Aorta (tissue), 5 donors: ENCODE measurements at places on chromosomes 7 and 10. TPM values are rescaled to one million over a fixed set of nuclear protein-coding genes. Genes with fewer than 3 reads are reported as not detected.
A peak's percentile ranks its signal among the peaks of the same experiment; 100 is the strongest.

COMMD3 gene
- total RNA-seq: 38.9 TPM

RGR gene
- not detected for total RNA-seq

GPR15LG gene
- total RNA-seq: not detected

GIMAP8 gene
- 41.4 TPM for total RNA-seq

- peaks cover 5% of the 10 kb centered on the region for H3K4me1 ChIP-seq
- no peak overlapping the region for H3K4me3 ChIP-seq
- no peak overlapping the region for H3K27ac ChIP-seq
Observed at GRCh38 chr10:31118556-31118955, 86.9 kb upstream of the ZNF438 start.

DNA sequence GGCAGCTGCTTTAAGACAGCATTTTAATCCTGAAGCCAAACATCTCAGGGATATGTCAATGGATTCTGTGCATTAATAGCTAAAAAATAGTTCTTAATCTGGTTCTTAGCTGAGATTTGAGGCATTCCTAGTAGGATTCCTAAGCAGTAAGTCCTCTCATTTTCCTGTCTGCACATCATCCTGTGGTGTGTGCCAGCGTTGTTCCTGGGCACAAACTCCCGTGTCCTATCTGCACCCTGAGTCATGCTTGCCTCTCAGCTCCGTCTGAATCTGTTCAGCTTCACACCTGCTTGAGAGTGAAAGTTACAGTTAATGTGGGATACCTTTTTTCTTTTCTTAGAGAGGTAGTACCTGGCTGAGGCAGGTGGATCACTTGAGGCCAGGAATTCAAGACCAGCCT, 19.5 kb downstream of the BAG3 start:
- no peak overlapping the region for H3K27ac ChIP-seq
- H3K36me3 ChIP-seq: peaks cover 2% of the 10 kb centered on the region
- no peaks in the 10 kb centered on the region for H3K27me3 ChIP-seq
- no peaks in the 10 kb centered on the region for H3K4me1 ChIP-seq

GRCh38 chr7:98701372-98701771, 84.3 kb downstream of the NPTX2 start:
- H3K36me3 ChIP-seq: no peaks in the 10 kb centered on the region
- H3K4me3 ChIP-seq: no peak overlapping the region
- no peak overlapping the region for H3K27ac ChIP-seq
- H3K4me1 ChIP-seq: no peaks in the 10 kb centered on the region

DNA sequence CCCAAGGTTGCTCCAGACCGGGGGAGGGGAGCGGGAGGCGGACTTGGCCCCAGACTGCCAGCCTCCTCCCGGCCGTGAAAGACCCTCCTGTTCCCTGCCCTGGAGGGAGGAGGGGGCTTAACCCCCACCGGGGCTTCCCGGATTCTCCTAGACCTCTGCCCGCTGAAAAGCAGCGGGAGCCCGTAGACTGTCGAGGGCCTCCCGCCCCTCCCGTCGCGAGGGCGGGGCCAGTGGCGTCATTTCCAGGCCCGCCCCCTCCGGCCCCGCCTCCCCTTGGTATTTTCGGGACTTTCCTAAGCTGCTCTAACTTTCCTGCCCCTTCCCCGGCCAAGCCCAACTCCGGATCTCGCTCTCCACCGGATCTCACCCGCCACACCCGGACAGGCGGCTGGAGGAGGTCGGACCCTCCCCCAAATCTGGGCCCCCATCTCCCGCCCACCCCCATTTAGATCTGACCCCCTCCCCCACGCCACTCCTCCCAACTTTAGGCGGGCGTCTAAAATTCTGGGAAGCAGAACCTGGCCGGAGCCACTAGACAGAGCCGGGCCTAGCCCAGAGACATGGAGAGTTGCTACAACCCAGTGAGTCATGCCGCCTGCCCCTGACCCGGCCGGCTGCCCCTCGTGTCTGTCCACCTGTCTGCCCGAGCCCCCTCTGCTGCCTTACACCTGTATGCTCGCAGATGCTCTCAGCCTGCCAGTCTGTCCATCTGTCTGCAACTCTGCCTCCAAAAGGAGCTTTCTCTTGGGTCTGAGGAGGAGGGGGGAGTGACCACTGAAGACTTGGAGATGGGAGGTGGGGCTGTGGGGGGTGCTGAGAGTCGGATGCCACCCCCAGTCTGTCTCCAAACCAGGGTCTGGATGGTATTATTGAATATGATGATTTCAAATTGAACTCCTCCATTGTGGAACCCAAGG, at the start of gene NFKB2:
TSS of gene NFKB2 (plus strand) at position 306 of the 917 bp plus-strand sequence. CDS start at position 561, 255 bp downstream.
- H3K36me3 ChIP-seq: no peaks in the 10 kb centered on the region
- peak within 1 kb of the TSS; percentile 64 for H3K27ac ChIP-seq
- peak; percentile 93 for DNase-seq
- H3K27me3 ChIP-seq: no peaks in the 10 kb centered on the region
- H3K4me3 ChIP-seq: peak within 1 kb of the TSS; percentile 35
- H3K4me1 ChIP-seq: no peaks in the 10 kb centered on the region

DNA sequence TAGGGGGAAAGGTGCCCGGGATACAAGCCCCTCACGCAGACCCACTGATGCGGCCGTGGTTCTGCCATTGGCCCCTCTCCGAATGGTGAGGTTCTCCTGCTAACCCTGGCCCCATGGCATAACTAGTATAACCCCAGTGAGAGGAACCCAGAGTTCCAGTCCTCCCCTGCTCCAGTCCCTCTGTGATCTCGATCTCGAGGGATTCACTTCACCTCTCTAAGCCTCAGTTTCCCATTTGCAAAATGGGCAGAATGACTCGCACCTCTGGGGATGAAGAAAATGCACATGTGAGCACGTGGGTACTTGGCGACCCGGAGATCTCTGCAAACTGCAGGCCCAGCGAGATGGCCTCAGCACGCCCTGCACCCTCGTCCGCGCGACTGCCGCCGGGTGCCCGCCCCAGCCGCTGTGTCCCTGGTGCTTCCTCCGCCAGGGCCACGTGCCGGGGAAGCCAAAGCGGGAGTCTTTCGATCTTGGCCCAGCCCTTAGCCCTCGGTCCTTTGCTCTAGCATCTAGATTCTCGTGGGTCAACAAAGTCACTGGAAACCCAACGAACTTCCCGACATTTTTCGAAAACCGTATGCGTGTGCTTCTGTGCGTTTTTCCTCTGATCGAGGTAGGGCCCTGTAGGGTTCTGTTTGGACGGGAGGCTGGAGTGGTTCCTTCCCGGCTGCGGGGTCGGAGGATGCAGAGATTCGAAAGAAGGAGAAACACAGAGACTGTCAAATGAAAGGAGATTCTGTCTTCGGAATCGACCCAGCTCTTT, 169.8 kb downstream of the UBE2H start:
- H3K4me1 ChIP-seq: no peaks in the 10 kb centered on the region
- no peak overlapping the region for H3K27ac ChIP-seq
- DNase-seq: no peak
- no peaks in the 10 kb centered on the region for H3K36me3 ChIP-seq

DNA sequence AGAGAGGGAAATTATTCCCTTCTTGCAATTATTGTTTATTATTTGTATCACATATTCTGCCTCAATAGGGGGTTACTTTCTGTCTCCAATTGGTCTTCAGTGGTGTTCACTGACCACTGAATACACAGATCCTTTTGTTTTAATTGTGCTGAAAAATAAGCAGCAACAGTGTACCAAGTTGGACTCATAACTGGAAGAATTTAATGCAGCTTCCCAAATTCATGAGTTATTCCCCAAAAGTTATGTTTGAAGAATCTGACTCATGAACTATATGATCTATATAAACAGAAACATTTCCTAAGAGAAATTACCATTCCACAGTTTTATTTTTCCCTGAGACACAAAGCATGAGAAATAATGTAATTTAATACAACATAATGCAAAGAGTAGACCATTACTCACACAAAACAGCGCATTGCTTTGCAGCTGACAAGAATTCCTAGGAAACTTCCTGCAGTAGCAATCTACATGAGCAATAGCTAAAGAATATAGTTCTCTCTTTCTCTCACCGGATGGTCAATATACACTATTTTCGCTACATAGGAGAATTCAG, 479.2 kb downstream of the HTR7 start:
- no peaks in the 10 kb centered on the region for H3K4me1 ChIP-seq
- no peak for DNase-seq
- H3K27ac ChIP-seq: no peak overlapping the region
- no peaks in the 10 kb centered on the region for H3K27me3 ChIP-seq
- H3K36me3 ChIP-seq: no peaks in the 10 kb centered on the region

GRCh38 chr7:90946730-90947501, 317.3 kb upstream of the FZD1 start:
- H3K27me3 ChIP-seq: no peaks in the 10 kb centered on the region
- peaks cover 7% of the 10 kb centered on the region for H3K4me1 ChIP-seq
- H3K4me3 ChIP-seq: peak overlapping the region; percentile 48
- peak overlapping the region; percentile 74 for H3K27ac ChIP-seq

- H3K4me3 ChIP-seq: no peak overlapping the region
- H3K4me1 ChIP-seq: no peaks in the 10 kb centered on the region
- H3K36me3 ChIP-seq: no peaks in the 10 kb centered on the region
- DNase-seq: peak; percentile 69
- H3K27me3 ChIP-seq: no peaks in the 10 kb centered on the region
Observed at GRCh38 chr10:132170561-132171361, 16.0 kb upstream of the DPYSL4 start.
